ENCODE measurements at places on chromosomes 3 and 15. TPM values are rescaled to one million over a fixed set of nuclear protein-coding genes. Genes with fewer than 3 reads are reported as not detected.

DNA sequence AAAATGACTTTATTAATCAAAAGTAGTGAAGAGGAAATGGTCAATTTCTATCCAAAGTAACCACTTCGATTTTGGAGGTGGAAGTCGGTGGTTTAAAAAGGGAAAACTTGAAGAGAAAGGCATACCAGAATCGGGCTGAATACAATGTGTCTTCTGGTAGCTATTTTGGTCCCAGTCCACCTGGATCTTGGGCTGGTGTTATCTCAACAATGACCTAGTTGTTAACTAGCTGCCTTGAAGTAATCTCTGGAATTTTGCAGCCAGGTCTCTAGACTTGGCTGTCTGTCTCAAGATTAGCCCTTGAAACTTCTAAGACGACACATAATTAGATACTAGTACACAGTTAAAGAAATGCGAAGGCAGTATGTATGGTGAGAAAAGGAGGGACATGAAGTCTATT, 409.8 kb downstream of the GRM7 start:
- no peak for DNase-seq

DNA sequence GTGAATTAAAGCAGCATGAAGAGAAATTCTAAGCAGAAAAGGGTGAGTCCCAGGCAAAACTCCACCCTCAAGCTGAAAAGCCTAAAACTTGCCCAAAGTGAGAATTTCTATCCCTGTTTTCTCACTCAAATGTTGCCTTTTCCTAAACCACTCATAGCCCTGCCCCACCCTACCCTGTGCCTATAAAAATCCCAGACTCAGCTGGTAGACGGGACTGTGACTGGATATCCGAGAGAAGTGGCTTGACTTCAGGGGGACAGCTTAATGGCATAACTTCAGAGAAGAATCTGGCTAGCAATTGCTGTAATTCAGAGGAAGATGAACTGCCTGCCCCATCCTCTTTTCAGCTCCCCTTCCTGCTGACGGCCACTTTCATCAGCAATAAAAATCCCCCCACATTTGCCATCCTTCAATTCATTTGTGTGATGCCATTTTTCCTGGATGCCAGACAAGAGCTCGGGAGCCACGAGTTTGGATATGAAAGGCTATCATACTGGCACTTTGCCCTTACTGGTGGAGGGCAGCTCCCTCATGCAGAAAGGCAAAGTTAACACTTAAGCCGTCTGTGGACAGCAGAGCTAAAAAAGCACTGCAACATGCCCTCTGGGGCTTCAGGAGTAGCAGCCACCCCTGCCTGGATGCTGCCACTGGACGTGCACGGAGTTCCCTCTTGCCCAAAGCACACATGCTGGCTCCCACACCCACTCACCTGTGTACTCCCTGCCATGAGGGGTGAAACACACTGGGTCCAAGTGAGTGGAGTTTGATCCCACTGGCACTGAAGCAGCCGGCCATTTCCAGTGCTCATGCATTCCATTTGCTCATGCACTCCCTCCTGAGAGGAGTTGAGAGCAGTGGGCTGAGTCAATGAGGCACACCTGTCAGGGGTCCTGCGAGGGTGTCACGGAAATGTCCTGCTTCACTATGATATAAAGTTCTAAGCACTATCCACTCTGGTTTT, 670.6 kb downstream of the PLOD2 start:
- no peak for DNase-seq

DNA sequence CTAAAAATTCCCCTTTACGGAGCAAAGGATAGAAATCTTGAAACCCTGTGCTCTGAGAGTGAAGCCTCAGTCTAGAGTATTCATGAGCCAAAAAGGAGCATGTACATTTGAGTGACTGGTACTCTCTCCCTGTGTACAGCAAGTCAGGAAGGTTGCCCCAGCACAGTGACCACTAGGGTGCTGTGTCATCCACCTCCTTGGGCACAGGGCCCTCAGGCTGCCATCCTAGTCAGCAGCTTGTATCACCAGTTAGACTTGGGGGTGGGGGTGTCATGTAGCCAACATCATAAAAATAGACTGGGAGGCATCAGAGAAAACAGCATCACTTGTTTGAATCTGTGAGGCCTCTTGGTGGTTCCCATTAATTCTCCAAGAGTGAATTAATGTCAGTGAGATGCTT, 12.0 kb downstream of the NME9 start:
- no peak for DNase-seq

DNA sequence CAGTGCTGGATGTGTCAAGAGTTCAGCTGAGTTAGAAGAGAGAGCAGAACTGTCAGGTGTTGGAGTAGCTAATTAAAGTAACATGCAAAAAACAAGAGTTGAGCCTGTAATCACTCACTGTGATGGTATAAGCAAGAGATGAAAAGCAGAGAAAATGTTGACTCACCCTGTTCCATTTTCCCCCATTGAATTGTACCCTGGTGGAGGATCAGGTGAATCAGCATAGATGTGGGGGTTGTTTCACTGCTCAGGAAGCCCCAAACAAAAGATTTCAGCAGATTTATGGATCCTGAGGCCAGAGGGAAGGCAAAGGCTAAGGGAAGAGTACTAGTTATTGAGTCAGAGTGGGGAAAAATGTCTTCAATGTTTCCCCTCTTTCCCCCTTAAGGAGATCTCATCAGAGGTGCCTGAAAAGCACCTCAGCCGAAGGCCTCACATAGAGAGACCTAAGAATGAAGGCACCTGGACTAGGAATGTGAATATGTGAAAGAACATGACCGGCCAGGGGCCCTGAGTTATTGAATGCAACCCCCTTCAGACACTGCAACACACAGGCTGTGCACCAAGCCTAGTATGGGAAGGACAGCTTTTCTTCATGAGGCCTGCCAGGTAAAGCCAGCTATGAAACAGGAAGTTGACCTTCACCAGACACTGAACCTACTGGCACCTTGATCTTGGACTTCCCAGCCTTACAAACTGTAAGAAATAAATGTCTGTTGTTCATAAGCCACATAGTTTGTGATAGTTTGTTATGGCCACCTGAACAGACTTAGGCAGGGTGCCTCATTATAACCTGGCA, 90.1 kb downstream of the TMCO5A start:
- DNase-seq, result peak; percentile 33

GRCh38 chr3:143001034-143001368, 369 bp upstream of the U2SURP start:
- peak; percentile 90 for DNase-seq

The IQCH gene
- 1.4 TPM for total RNA-seq
